CD8-positive, alpha-beta memory T cell (primary cell): ENCODE measurements at places on chromosomes 3 and 15. TPM values are rescaled to one million over a fixed set of nuclear protein-coding genes. Genes with fewer than 3 reads are reported as not detected.

AHSG gene
- total RNA-seq, result not detected

MESP2 gene
- total RNA-seq, result not detected

GRCh38 chr15:60520825-60521368 is 42.0 kb upstream of the ICE2 start:
- peaks cover 21% of the 10 kb centered on the region for H3K36me3 ChIP-seq
- H3K4me1 ChIP-seq, result peaks cover 14% of the 10 kb centered on the region
- DNase-seq, result peak; percentile 70
- H3K4me3 ChIP-seq, result no peak overlapping the region
- no peaks in the 10 kb centered on the region for H3K27me3 ChIP-seq
- H3K27ac ChIP-seq, result no peak overlapping the region

DNA sequence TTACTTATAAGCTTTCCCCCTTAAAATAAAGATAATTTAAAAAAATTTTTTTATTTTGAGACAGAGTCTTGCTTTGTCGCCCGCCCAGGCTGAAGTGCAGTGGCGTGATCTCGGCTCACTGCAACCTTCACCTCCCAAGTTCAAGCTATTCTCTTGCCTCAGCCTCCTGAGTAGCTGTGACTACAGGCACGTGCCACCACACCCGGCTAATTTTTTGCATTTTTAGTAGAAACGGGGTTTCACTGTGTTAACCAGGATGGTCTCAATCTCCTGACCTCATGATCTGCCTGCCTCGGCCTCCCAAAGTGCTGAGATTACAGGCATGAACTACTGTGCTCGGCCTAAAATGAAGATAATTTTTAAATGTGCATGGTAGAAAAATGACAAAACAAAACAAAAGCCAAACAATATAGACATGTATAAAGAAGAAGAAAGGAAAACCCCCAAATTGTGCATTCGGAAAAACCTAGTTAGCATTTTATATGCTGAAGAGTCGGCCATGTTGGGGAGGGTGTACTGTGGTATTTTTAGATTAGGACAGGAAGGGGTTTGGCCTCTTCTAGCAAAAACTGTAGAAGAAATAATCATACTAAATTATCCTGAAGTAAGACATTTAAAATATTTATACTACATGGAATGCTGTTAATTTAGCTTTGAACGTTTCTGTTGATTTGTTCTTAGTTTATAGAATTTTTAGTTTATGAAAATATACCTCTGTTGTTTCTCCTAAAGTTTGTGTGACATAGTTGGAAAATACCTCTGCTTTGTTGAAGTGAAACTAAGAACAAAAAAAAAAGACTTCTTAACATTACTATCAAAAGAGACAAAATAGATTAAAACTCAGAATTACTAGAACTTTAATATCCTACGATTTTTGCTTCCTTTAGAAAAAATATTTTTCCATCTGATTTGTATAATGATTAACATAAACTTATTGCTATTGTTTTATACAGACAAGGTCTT is 7.4 kb downstream of the APPL1 start:
- H3K4me3 ChIP-seq, result no peak overlapping the region
- peaks cover 6% of the 10 kb centered on the region for H3K36me3 ChIP-seq
- DNase-seq, result no peak

GAP43 gene
- not detected for total RNA-seq

LMAN1L gene
- total RNA-seq, result not detected

- H3K27me3 ChIP-seq, result no peaks in the 10 kb centered on the region
- no peaks in the 10 kb centered on the region for H3K4me1 ChIP-seq
- DNase-seq, result no peak
- no peak overlapping the region for H3K4me3 ChIP-seq
Observed at GRCh38 chr15:90765966-90766365, 48.8 kb downstream of the BLM start.

DNA sequence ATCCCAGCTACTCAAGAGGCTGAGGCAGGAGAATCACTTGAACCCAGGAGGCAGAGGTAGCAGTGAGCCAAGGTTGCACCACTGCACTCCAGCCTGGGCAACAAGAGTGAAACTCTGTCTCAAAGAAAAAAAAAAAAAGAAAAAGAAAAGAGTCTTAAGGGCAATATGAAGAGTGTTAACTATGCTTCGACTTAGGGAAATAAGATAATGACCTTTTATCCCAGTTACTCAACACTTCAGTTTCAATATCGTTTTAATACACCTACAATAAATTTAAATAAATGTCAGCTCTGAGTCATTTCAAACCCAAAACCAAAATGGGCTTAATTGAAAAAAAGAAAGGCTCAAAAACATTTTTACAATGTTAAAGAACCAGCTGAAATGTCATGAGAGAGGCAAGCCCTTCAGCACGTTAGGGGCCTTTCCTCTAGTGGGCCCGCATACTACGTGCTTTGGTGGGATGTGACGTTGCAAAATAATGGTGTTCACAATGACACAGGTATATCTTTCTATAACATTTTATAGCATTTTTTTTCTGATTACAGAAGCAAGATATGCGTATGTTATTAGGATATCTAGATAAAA is 15.3 kb downstream of the FYCO1 start:
- no peak overlapping the region for H3K27ac ChIP-seq
- H3K4me3 ChIP-seq, result no peak overlapping the region
- peaks cover 41% of the 10 kb centered on the region for H3K36me3 ChIP-seq
- H3K4me1 ChIP-seq, result peaks cover 65% of the 10 kb centered on the region
- DNase-seq, result peak; percentile 31

- no peak for DNase-seq
- H3K27ac ChIP-seq, result no peak overlapping the region
- no peaks in the 10 kb centered on the region for H3K27me3 ChIP-seq
Observed at GRCh38 chr15:62818691-62819090, 223.9 kb upstream of the TPM1 start.

- H3K27me3 ChIP-seq, result no peaks in the 10 kb centered on the region
- H3K27ac ChIP-seq, result no peak overlapping the region
- no peak overlapping the region for H3K4me3 ChIP-seq
Observed at GRCh38 chr3:25455441-25456132, 27.5 kb downstream of the RARB start.
